Ureter (tissue), 1 donor: ENCODE measurements at places on chromosomes 1 and 21. TPM values are rescaled to one million over a fixed set of nuclear protein-coding genes. Genes with fewer than 3 reads are reported as not detected.

GRCh38 chr1:100703716-100704115 is 15.8 kb upstream of the VCAM1 start:
- DNase-seq = no peak

DNA sequence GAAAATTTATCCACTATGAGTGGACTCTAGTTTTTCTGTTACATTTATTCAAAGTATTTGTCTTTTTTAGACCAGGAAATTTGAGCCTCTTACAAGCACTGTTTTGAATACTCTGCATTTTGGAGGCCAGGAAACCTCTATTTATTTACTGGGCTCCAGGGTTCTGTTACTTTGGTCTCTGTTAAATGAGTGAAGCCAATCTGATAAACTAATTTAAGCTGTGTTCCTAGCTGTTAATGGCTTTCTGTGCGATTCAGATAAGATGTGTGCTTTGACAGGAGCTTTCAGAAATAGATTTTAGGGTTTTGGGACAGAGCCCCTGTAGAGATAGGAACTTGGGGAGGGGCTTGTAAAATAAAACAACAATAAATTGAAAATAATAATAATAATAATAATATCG is 23.9 kb downstream of the ACKR1 start:
- DNase-seq = no peak

DNA sequence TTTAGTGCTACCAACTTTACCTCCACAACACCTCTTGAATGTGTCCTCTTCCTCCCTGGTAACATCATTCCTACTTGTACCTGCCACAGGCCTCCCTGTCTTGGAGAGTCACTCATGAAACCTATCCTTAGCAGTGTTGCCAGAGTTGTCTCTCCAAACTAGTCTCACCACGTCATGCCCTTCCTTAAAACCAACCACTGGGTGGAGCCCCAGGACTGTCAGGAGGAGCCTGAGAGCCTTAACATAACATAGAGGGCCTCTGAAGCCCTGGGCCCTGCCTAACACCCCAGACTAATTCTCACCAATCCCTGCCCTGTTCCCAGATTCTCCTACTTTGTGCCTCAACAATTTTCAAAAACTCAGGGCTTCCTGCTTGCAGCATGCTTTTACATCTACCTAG is 65.3 kb downstream of the ZNF697 start:
- DNase-seq = peak; percentile 48

RGSL1 gene
- not detected for total RNA-seq

NCF2 gene
- 3.8 TPM for total RNA-seq
